ENCODE measurements at places on chromosomes 13 and 19.

DNA sequence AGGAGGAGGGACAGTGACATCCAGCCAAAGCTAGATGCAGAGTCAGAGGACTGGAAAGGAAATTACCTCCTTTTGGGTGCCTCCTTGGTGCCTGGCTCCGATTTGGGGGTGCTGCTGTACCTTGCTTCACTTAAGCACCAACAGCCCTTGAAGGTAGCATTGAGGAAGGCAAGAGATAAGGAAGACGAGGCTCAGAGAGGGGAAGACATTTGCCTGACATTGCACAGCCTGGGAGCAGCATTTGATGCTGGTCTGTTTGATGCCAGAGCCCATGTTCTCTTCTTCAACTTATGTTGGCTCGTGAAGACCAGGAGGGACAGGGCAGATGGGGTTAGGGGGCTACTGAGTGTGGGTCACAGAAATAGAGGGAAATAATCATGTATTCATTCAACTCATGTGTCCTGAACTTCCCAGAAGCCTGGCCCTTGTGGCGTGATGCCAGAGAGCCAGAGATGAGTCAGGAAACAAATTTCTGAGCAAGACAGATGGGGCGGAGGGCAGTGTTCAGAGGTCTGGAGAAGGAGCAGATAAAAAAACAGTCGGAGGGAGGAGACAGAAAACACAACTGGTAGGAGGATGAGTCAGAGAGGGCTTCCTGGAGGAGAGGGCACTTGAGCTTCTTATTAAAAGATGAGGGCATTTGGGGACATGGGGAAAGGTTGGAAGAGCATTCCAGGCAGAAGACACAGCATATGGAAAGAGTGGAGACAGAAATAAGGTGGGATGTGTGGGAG is 3.0 kb upstream of the C19orf81 start:
- peak; percentile 62 for DNase-seq

DNA sequence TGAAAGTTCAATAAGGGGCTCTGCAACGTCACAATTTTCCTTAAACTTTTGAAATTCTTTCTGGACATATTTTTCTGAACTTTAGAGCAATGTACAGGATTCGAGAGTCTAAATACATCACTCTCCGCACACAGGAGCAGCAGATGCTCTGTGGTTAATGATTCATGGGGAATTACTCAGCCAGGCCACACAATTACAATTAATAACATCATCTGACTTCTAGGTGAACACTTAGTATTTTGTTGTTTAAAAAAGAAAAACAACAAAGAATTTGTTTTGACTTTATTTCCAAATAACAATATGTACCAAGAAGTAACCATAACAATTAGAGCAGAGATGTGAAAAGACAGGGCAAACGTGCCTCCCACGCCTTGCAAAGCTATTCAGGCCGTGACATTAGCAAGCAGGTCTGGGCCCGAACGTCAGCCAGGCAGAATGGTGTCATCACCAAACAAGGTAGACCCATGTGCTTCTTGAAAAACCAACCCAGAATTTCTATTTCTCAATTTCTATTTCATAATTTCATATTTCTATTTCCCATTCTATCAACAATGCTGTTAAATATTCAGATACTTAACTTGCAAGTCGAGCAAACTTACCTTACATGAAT is 236.3 kb downstream of the COL4A1 start:
- DNase-seq, result peak; percentile 82

GRCh38 chr13:33610438-33611120 is 207.4 kb upstream of the RFC3 start:
- no peak for DNase-seq

DNA sequence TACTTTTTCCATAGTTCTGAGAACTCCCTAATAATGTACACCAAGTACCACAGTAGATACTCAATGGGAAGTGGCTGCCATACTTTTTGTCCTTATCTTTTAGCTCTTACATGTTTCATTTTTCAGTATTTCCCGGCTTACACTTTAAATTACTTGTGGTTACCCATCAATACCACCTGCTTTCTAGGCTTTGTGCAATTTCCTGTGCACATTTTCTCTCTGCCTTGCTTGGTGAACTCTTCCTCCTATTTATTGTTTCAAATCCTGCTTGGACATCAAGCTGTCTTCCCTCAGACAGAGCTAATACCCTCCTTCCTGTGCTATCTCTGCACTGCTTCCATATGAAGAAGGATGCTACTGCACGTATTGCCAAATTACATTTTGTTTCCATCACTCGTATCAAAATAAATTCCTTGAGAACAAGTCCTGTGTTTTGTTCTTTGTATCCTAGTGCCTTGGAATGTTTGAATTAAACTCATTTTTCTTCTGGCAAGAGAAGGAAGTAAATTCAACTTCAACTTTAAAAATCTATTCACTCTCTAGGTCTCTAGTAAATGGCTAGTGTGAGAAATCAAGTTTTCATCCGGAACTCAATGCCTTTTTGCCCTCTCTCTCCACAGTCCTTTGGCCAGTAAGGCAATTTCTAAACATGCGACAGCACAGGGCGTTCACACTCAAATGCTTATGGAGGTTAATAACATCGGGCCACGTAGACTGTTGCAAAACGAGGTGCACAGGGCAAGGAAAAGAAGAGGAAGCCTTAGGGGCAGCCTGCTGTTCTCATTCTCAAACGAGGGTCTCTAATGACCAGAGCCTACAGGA is 5.6 kb downstream of the ZAR1L start:
- no peak for DNase-seq

- peak; percentile 64 for DNase-seq
Observed at GRCh38 chr19:50537769-50538230, 24.1 kb upstream of the ASPDH start.

DNA sequence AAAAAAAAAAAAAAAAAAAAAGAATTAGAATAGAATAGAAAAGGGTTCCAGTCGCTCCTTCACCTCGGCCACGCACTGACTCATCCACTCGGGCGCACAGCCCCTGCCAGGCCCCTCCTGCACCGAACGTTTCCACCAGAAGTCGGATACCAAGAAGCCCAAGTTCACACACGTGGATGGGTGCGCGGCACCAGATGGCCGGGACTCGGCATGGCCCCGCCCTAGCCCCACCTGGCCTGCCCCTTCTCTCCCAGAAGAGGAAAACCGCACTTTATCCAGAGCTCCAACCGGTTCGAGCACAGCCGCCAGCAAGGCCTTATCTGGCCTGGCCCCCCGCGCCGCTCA is 5.9 kb downstream of the PRR36 start:
- DNase-seq, result no peak

GRCh38 chr19:50191216-50191615 is 12.2 kb upstream of the MYH14 start:
- no peak for DNase-seq

DNA sequence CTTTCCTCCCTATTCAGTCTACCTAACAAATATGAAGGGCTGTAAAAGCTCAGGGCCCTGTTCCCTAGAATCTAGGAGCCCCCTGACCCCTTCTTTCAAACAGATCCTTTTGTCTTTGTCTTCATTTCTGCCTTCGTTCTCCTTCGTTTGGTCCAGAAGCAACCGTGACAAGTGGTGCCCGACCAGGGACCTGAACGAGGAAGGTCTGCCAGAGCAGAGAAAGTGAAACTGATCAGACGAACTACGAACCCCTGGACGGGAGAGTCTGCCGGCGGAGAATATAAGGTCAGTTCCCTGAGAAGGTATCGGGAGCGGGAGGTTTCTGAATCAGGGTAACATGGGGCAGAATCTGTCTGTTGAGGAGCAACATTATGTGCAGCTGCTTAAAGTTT is 751 bp downstream of the ERVK3-1 start:
- DNase-seq, result no peak

DNA sequence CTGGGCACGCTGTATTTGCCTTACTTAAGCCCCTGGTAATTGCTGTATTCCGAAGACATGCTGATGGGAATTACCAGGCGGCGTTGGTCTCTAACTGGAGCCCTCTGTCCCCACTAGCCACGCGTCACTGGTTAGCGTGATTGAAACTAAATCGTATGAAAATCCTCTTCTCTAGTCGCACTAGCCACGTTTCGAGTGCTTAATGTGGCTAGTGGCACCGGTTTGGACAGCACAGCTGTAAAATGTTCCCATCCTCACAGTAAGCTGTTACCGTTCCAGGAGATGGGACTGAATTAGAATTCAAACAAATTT is 676 bp downstream of the BRCA2 start:
- DNase-seq, result no peak

GRCh38 chr19:34651747-34652146 is 25.2 kb downstream of the SCGB2B2 start:
- no peak for DNase-seq

DNA sequence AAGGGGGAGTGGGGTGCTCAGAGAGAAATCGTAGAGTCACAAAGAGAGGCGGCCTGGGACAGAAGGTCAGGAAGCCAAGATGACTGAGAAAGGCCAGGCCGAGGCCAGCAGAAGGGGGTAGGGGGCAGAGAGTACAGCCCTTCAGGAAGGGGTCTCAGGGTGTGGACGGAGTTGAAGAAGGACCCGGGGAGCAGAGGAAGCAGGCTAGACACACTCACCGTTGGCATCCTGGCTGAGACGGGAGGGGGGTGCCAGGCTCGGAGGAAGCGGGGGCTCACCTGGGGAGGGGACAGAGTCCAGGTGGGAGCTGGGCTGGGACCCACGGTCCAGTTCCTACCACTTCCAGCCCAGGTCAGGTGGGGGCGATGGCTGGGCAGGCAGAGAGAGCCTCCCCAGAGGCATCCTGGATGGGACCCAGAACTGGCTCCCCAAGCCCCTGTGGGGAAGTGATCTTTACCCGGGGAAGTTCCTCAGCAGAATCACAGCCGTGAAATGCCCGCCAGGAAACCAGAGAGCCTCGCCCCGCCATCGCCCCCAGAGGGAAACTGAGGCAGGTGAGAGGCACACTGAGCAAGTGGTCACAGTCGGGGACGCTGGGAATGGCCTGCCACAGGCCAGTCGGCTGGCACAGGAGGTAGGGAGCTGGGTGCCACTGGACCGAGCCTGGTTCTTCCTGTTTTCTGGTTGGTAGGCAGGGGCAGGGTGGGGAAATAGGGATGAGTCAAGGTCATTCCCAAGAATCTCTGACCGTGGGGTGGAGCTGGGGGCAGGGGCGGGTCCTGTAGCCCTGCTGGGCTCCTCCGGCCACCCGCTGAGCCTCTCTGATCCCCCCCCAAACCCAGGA is 1.4 kb downstream of the MATK start:
- DNase-seq, result no peak

Data from fibroblast of skin of right quadriceps (primary cell).